Tongue (tissue), 3 donors: ENCODE measurements at places on chromosomes 2 and 18. TPM values are rescaled to one million over a fixed set of nuclear protein-coding genes. Genes with fewer than 3 reads are reported as not detected.

The GKN1 gene
- not detected for total RNA-seq

The SH3RF3 gene
- total RNA-seq = 10.1 TPM

The ABI2 gene
- total RNA-seq = 46.6 TPM

The TMEM182 gene
- total RNA-seq = 386 TPM

The ADD2 gene
- 2.8 TPM for total RNA-seq

The MARCHF4 gene
- total RNA-seq = not detected

The UGT1A10 gene
- not detected for total RNA-seq

The CLEC4F gene
- not detected for total RNA-seq

The PLEK gene
- 6.1 TPM for total RNA-seq

The GCKR gene
- not detected for total RNA-seq

The DCDC2C gene
- not detected for total RNA-seq

The TGFA gene
- 6.3 TPM for total RNA-seq

The REEP1 gene
- total RNA-seq = 29.3 TPM

The SGPP2 gene
- 2.3 TPM for total RNA-seq

The OST4 gene
- 209 TPM for total RNA-seq

The HJURP gene
- total RNA-seq = 9.8 TPM

The AQP12B gene
- not detected for total RNA-seq

The SCN2A gene
- 0.31 TPM for total RNA-seq

The COLEC11 gene
- 0.92 TPM for total RNA-seq

The IL1R1 gene
- total RNA-seq = 16.1 TPM

The HOXD9 gene
- total RNA-seq = 1.8 TPM

The ZEB2 gene
- 161 TPM for total RNA-seq

The MZT2B gene
- 106 TPM for total RNA-seq

The ALPI gene
- total RNA-seq = not detected

The POTEE gene
- total RNA-seq = not detected

The SLC19A3 gene
- 5.3 TPM for total RNA-seq

The SRD5A2 gene
- total RNA-seq = 0.10 TPM

The MC2R gene
- total RNA-seq = not detected

The OR6B2 gene
- not detected for total RNA-seq

The FBLN7 gene
- 9.5 TPM for total RNA-seq

The MAPRE3 gene
- total RNA-seq = 4.0 TPM

The STK25 gene
- 244 TPM for total RNA-seq

The NEU4 gene
- total RNA-seq = 9.4 TPM

The OTOS gene
- total RNA-seq = not detected

The PAIP2B gene
- total RNA-seq = 16.2 TPM

The AQP12A gene
- not detected for total RNA-seq

The INPP5D gene
- 9.1 TPM for total RNA-seq

The IL37 gene
- total RNA-seq = not detected

The POTEI gene
- 0.21 TPM for total RNA-seq

The GRHL1 gene
- total RNA-seq = 50.3 TPM

The IL36G gene
- not detected for total RNA-seq

The SPATS2L gene
- total RNA-seq = 220 TPM

The CHRNG gene
- total RNA-seq = 19.5 TPM

The MC5R gene
- total RNA-seq = not detected

The SH2D6 gene
- not detected for total RNA-seq

The GCG gene
- total RNA-seq = not detected

The PARD6G gene
- total RNA-seq = 11.6 TPM

The PTPN18 gene
- 21.1 TPM for total RNA-seq
